Uterus (tissue), 4 donors: ENCODE measurements at places on chromosomes 5 and 9. TPM values are rescaled to one million over a fixed set of nuclear protein-coding genes. Genes with fewer than 3 reads are reported as not detected.

- DNase-seq = no peak
These were observed 12.4 kb upstream of the FGF10 start for GRCh38 chr5:44401611-44402010.

DNA sequence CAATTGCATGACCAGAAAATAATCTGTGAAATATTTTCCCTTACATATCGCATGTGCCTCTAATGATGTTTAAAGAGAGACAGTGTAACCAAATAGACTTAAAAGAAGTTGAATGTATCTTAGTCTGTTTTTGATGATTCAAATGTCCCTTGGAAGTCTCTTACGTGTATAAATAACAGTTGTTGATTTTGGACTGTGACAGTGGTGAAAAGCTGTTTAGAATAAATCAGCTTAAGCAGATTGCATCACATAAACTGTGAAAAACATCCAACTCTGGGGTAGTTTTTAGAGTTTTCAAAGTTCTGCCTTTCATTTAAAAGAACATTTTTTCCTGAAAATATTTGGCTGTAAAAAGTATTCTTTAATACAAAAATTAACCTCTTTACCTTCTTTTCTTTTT lies 301.1 kb downstream of the PRR16 start:
- no peak for DNase-seq

GRCh38 chr9:130275156-130275555 lies 9.6 kb downstream of the HMCN2 start:
- no peak for DNase-seq

Gene KLHL3
- 7.4 TPM for total RNA-seq
